ENCODE measurements at places on chromosomes 3 and 15. TPM values are rescaled to one million over a fixed set of nuclear protein-coding genes. Genes with fewer than 3 reads are reported as not detected.

P2RY1 gene
- 34.1 TPM for total RNA-seq

TNFAIP8L3 gene
- total RNA-seq = 11.1 TPM

IQCF5 gene
- not detected for total RNA-seq

DUOXA2 gene
- total RNA-seq = 20.6 TPM

DNA sequence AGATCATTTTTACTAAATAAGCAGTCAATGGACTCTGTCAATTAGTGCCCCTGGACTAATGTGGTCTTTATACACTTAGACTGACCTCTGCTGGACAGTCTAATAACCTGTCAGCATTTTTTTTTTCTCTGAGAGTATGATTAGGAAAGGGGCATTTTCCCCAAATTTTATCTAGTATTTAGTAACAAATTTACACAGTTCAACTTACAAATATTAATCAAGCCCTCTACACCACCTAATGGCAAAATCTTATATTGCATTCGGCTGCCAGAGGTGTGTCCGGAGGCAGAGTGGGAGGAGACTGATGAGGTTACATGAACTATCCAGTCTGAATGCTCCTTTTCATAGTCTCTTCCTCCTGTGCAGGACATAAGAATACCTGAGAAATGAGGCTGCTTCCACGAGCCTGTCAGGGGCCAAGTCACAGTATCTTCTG is 36.0 kb upstream of the COLQ start:
- H3K4me1 ChIP-seq = peaks cover 22% of the 10 kb centered on the region
- no peak overlapping the region for H3K27ac ChIP-seq
- no peaks in the 10 kb centered on the region for H3K27me3 ChIP-seq

- no peak overlapping the region for H3K27ac ChIP-seq
- no peaks in the 10 kb centered on the region for H3K27me3 ChIP-seq
- DNase-seq = no peak
- H3K4me3 ChIP-seq = no peak overlapping the region
- no peaks in the 10 kb centered on the region for H3K4me1 ChIP-seq
Observed at GRCh38 chr3:160027541-160028195, 39.0 kb downstream of the IL12A start.

- H3K36me3 ChIP-seq = no peaks in the 10 kb centered on the region
- H3K27ac ChIP-seq = no peak overlapping the region
- no peaks in the 10 kb centered on the region for H3K4me1 ChIP-seq
- DNase-seq = no peak
- H3K27me3 ChIP-seq = no peaks in the 10 kb centered on the region
Observed at GRCh38 chr3:19711160-19711782, 222.7 kb downstream of the EFHB start.

DNA sequence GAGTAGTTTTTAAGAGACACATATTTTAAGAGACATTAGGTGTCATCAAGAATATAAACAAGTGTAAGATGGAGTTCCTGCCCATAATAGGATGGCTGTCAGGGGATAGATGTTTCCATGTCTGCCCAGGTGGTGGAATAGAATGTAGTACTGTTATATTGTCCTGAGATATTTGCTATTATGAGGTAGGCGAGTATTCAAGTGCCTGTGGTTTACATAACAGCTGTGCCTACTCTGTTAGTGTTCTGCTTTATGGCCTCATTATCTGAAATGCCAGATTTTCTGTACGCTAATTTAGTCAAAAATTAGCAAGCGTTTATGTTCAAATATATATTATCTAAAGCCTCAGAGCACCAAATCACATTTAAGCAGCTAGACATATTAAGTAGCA is 360.2 kb upstream of the ROPN1 start:
- H3K27ac ChIP-seq = no peak overlapping the region
- H3K36me3 ChIP-seq = no peaks in the 10 kb centered on the region
- no peaks in the 10 kb centered on the region for H3K4me1 ChIP-seq
- H3K4me3 ChIP-seq = no peak overlapping the region

DNA sequence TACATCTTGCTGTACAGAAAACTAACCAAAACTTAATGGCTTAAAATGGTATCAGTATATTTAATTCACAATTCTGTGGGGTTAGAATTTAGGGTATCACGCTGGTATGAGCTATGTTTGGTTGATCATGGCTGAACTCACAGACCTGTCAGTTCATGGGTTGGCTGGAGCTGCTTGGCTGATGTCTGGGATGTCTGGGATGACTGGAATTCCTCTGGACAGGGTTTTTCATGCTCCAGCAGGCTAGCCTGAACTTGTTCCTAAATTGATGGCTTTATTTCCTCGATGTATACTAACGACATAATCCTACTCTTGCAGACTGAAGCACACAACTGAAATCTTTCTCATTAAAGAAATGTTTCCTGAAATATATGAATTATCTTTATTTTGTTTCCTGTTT is 338.9 kb upstream of the GBE1 start:
- H3K36me3 ChIP-seq = no peaks in the 10 kb centered on the region
- H3K27ac ChIP-seq = no peak overlapping the region
- no peaks in the 10 kb centered on the region for H3K4me1 ChIP-seq
- H3K4me3 ChIP-seq = no peak overlapping the region

- H3K27ac ChIP-seq = no peak overlapping the region
- H3K36me3 ChIP-seq = no peaks in the 10 kb centered on the region
- DNase-seq = no peak
- no peak overlapping the region for H3K4me3 ChIP-seq
- H3K4me1 ChIP-seq = peaks cover 15% of the 10 kb centered on the region
- no peaks in the 10 kb centered on the region for H3K27me3 ChIP-seq
Observed at GRCh38 chr15:93454788-93455187, 365.8 kb upstream of the RGMA start.

- peaks cover 21% of the 10 kb centered on the region for H3K36me3 ChIP-seq
- H3K27ac ChIP-seq = peak overlapping the region; percentile 96
- H3K4me3 ChIP-seq = no peak overlapping the region
- peaks cover 36% of the 10 kb centered on the region for H3K4me1 ChIP-seq
- no peaks in the 10 kb centered on the region for H3K27me3 ChIP-seq
Observed at GRCh38 chr3:42655980-42656679, 2.6 kb downstream of the ZBTB47 start.

DNA sequence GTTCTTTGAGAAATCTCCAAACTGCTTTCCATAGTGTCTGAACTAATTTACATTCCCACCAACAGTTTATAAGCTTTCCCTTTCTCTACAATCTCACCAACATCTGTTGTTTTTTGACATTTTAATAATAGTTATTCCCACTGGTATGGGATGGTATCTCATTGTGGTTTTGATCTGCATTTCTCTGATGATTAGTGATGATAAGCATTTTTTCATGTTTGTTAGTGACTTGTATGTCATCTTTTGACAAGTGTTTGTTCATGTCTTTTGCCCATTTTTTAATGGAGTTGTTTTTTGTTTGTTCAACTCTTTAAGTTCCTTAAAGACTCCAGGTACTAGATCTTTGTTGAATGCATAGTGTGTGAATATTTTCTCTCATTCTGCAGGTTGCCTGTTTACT is 116.6 kb upstream of the TSC22D2 start:
- no peaks in the 10 kb centered on the region for H3K27me3 ChIP-seq
- no peaks in the 10 kb centered on the region for H3K36me3 ChIP-seq
- H3K4me1 ChIP-seq = no peaks in the 10 kb centered on the region

- peaks cover 49% of the 10 kb centered on the region for H3K4me1 ChIP-seq
- no peak overlapping the region for H3K4me3 ChIP-seq
- no peaks in the 10 kb centered on the region for H3K36me3 ChIP-seq
- no peaks in the 10 kb centered on the region for H3K27me3 ChIP-seq
- no peak overlapping the region for H3K27ac ChIP-seq
Observed at GRCh38 chr15:55247311-55247710, 42.3 kb downstream of the RAB27A start.

DNA sequence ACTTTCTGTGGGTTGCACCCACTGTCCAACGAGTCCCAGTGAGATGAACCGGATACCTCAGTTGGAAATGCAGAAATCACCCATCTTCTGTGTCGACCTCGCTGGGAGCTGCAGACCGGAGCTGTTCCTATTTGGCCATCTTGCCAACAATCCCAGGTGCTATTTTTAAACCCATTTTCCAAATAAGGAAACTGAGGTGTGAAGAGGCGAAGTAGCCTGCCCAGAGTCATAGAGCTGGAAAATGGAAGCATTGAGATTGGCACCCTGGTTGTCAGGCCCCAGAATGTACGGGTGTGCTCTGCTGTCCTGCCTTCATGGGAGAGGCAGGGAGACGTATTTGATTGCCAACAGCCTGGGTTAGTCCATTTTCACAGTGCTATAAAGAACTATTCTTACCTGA is 39.6 kb downstream of the TMEM266 start:
- no peak for DNase-seq
- H3K4me3 ChIP-seq = no peak overlapping the region
- peaks cover 37% of the 10 kb centered on the region for H3K27me3 ChIP-seq
- H3K27ac ChIP-seq = no peak overlapping the region

- no peak for DNase-seq
- H3K4me3 ChIP-seq = no peak overlapping the region
- H3K27me3 ChIP-seq = no peaks in the 10 kb centered on the region
- no peaks in the 10 kb centered on the region for H3K4me1 ChIP-seq
- peak overlapping the region; percentile 57 for H3K27ac ChIP-seq
- no peaks in the 10 kb centered on the region for H3K36me3 ChIP-seq
Observed at GRCh38 chr3:193522473-193522872, 32.2 kb downstream of the ATP13A4 start.

- H3K4me3 ChIP-seq = no peak overlapping the region
- H3K27me3 ChIP-seq = no peaks in the 10 kb centered on the region
- DNase-seq = no peak
Observed at GRCh38 chr15:92091155-92091734, 237.7 kb downstream of the SLCO3A1 start.

- DNase-seq = no peak
- H3K4me1 ChIP-seq = peaks cover 7% of the 10 kb centered on the region
- H3K27me3 ChIP-seq = no peaks in the 10 kb centered on the region
- H3K4me3 ChIP-seq = no peak overlapping the region
- no peaks in the 10 kb centered on the region for H3K36me3 ChIP-seq
Observed at GRCh38 chr3:142597906-142598305, 1.7 kb downstream of the PLS1 start.

- H3K27ac ChIP-seq = no peak overlapping the region
- no peaks in the 10 kb centered on the region for H3K27me3 ChIP-seq
- H3K4me3 ChIP-seq = no peak overlapping the region
- DNase-seq = no peak
- no peaks in the 10 kb centered on the region for H3K4me1 ChIP-seq
Observed at GRCh38 chr15:75321711-75322110, 14.2 kb upstream of the COMMD4 start.

- no peaks in the 10 kb centered on the region for H3K4me1 ChIP-seq
- H3K36me3 ChIP-seq = no peaks in the 10 kb centered on the region
- no peak overlapping the region for H3K27ac ChIP-seq
- no peaks in the 10 kb centered on the region for H3K27me3 ChIP-seq
Observed at GRCh38 chr3:76474632-76475031, 565.3 kb upstream of the ROBO2 start.

All from esophagus squamous epithelium (tissue), 5 donors.